ENCODE measurements at places on chromosomes 11 and 22. TPM values are rescaled to one million over a fixed set of nuclear protein-coding genes. Genes with fewer than 3 reads are reported as not detected.

Gene BLID
- 2.2 TPM for total RNA-seq

Gene OR2AT4
- not detected for total RNA-seq

Gene SMPD1
- total RNA-seq, result 36.8 TPM

Gene TRIM49
- not detected for total RNA-seq

Gene TRIM49D1
- not detected for total RNA-seq

Gene TSGA10IP
- total RNA-seq, result 0.49 TPM

Gene CARD16
- 4.8 TPM for total RNA-seq

Gene ASPHD2
- total RNA-seq, result 0.83 TPM

Gene TENM4
- 0.83 TPM for total RNA-seq

Gene SAA2
- 10.3 TPM for total RNA-seq

Gene KRTAP5-5
- not detected for total RNA-seq

Gene DCHS1
- total RNA-seq, result 57.1 TPM

DNA sequence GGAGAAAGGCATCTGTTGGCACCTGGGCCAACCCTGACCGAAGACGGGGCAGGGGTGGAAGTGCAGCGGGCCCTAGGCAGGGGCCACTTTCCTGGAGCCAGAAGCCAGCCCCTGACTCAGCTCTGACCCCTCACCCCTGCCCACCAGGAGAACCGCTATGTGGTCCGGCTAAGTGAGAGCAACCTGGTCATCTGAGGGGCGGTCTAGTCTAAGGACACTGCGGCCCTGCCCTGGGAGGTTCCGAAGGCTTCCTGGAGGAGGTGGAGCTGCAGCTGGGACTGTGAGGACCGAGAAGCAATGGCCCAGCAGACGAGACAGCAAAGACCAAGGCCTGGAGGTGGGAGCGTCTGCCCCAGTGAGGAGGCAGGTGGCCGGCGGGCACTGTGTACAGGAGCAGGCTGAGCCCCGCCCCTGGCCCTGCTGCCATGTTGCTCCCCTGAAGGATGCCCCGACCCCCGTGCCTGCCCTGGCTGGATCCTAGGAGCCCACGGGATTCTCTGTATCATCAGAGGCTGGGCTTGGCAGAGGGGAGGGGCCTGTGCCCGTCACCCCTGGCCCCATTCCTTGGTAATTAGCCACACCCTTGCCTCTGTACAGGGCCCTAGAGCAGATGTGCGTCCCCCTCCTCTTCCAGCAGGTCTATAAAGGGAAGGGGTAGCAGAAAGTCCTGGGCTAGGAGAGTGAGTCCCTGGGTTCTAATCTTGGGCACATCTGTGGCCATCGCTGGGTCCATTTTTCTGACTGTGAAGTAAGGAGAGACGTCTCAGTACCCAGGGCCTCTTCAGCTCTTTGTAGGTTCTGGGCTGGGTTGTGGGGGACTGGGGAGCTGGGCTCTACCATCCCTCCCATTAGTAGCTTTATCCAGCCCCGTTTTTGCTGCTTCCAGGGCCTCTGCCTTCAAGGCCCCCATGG is 19.4 kb downstream of the RELT start:
- DNase-seq, result peak; percentile 61

GRCh38 chr11:47152953-47153950 is 23.4 kb downstream of the ARFGAP2 start:
- peak; percentile 89 for DNase-seq

- no peak for DNase-seq
Observed at GRCh38 chr22:33835265-33835664, 85.0 kb downstream of the LARGE1 start.

DNA sequence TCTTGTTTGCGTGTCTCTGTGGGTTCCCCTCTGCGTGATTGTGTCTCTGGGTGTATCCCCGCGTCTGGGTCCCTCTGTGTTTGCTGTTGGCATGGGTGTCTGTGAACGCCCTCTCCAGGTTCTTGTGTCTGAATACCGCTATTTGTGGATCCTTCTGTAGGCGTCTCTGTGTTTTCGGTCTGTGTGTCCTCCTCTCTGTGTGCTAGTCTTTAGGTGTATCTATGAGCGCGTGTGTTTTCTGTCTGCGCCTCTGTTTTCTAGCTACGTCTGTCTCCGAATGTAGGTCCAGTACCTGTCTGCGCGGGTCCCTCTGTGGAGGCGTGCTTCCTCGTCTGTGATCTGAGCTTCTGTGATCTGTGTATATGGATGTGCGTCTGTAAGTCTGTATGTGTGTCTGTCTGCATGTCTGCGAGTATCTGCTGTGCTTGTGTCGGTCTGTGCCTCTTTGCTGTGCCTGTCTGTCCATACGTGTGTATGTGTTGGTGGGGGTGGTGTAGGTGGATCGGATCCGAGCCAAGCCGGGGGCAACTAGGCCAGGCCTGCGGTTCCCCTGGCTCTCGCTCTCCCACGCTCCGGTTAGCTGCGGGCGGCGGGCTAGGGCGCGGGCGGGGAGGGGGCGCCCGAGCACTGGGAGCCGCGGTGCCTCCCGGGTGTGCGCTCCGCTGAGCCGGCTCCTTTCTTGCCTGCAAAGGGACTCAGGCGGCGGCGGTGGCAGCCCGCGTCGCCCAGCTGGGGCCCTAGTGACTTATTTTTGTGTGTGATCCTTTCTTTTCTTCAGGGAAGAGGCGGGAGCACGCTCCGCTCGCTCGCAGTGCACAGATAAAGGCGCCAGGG is 105.3 kb upstream of the E2F8 start:
- DNase-seq, result no peak

GRCh38 chr11:79054636-79055035 is 386.2 kb downstream of the TENM4 start:
- DNase-seq, result no peak

- DNase-seq, result no peak
Observed at GRCh38 chr11:104771763-104772162, 126.5 kb downstream of the CASP12 start.

DNA sequence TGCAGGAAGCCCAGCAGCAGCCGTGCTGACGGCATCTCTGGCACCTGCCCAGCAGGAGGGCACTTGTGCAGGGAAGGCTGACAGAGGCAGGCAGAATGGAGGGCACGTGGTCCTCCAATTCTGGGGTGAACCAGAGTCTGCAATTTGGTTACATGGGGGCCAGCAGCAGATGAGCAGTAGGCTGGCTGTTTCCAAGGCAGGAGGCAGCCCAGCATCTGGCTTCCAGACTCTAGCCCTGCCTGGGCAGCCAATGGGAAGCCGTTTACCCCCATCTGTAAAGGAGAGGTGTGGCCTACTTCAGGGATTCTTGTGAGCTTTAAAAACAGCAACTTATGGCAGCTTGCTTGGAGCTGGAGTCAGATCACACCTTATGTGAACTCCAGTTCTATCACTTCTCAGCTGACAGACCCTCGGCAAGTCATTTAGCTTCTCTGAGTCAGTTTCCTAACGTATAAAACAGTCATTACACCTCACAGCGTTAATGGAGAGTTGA is 27.9 kb upstream of the RASL10A start:
- DNase-seq, result peak; percentile 78

DNA sequence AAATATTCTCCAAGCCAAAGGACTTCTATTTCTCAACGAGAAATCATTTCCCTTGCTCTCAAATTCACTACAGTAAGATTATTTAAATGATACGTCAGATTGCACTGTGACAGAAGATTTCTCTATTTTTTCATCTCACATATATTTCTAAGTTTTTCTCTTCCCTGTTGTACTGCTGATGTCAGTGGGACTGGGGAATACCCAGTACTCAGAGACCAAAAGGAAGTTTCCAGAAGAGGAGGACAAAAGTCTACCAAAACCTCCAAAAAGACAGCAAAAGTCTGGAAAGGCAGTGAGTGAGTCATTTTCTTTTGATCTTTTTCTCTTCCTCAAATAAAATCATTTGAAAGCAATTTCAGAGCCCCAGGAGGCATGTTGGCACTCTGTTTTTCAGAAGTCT is 149.8 kb upstream of the PITPNB start:
- no peak for DNase-seq

DNA sequence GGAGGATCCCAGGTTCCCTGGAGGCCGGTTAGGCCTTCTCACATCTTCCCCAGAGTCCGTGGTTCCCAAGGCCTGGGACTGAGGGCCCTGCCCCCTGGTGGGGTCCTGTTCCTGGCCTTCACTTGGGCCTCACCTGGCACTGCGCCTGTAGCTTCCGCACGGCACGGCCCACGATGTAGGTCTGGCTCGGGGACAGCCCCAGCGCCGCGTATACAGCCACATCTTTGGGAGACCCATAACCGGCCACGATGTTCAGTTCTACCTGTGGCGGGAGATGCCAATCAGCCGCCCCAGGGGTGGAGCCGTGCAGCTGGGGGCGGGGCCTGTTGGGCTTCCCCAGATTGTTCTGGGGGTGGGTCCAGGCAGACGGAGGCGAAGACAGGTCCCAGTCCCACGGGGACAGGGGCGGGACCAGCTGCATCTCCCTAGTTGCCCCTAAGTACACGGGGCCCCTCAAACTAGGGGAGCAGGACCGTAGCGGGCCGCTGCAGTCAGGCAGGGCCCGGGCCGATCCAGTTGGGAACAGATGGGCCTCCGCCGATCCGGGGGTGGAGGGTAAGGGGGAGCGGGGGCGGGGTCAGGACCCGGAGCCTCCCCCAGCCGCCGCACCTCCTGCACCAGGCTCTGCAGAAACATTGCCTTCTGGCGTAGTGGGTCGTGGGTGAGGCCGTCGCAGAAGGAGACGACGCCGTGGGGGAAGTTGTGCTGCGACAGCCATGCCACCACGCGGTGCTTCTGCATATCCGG is 10.1 kb downstream of the AIP start:
- peak; percentile 65 for DNase-seq

GRCh38 chr11:130161441-130162145 is 2.0 kb downstream of the ST14 start:
- DNase-seq, result no peak

- no peak for DNase-seq
Observed at GRCh38 chr11:21543901-21544300, 649.0 kb upstream of the ANO5 start.

GRCh38 chr22:23182309-23183060 is 2.2 kb downstream of the BCR start:
- DNase-seq, result no peak

DNA sequence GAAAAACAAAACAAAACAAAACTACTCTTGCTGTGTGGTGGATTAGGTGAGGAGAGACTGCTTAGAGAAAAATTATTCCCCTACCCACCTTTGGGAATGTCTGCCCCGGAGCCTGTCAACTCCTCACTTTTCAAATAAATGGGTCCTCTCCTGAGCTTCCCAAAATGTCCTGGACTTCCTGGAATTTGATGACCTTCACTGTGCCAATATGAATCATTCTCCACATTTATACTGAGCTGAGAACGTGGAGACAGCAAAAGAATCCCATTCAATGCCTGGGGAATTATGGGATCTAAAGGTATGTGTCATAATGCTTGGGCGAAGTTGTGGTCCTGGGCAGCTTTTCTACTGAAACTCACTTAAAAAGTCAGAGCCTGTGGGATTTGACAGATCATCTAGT is 136.8 kb downstream of the KIF18A start:
- no peak for DNase-seq

DNA sequence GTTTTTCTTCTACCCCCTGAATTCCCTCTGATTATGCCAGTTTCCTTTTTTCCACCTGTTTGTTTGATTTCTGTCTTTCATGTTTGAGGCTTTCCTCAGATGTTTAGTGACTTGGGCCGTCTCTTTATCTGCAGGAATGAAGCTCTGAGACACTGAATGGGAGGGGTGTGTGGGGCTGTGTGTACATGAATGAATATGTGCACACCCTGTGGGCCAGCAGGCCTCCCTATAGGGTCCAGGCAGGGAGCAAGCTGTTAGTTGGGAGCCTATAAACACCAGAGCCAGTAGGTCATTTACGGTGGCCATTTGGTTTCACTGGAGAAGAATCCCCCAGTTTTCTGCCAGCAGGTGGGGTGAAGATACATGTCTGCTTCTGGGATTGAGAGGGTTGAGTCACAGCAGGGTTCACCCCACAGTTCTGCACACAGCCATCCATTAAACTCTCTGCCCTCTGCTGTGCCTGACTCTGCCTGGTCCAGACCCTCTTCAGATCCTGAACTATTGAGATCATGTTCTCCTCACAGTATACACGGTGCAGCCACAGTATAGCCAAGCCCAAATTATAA is 34.8 kb downstream of the BARX2 start:
- no peak for DNase-seq

DNA sequence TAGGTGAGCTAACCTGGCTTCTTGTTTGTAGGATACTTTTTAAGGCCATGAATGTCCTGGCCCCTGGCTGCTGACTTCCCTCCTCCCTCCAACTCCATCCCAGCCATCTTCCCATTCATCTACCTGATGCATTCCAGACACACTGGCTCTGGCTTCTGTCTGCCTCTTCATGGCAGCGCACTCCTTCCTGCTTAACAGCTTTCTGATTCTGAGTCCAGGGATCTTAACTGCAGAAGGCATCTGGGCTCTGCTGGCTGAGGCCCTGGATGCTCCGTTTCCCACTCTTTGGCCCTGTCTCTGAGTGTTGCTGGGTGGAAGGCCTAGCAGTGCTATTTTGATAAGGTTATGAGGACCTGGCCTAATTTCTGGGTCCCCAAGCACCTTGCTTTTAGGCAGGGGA is 1.8 kb upstream of the THY1 start:
- no peak for DNase-seq

DNA sequence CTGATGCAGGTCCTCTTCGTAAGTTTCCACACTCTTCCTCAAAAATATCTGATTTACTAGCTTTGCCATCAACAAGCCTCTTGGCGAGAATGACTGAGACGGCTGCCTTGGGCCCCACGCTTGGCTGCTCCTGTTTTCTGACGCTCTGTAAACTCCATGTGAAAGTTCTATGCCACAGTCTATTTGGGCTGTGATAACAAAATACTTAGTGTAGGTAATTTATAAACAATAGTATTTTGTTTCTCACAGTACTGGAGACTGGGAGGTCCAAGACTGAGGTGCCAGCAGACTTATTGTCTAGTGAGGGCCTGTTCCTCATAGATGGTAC is 123.2 kb upstream of the SORL1-AS1 start:
- no peak for DNase-seq

Measured in sigmoid colon (tissue), 7 donors.